ENCODE measurements at places on chromosomes 7 and 10. TPM values are rescaled to one million over a fixed set of nuclear protein-coding genes. Genes with fewer than 3 reads are reported as not detected.

DNA sequence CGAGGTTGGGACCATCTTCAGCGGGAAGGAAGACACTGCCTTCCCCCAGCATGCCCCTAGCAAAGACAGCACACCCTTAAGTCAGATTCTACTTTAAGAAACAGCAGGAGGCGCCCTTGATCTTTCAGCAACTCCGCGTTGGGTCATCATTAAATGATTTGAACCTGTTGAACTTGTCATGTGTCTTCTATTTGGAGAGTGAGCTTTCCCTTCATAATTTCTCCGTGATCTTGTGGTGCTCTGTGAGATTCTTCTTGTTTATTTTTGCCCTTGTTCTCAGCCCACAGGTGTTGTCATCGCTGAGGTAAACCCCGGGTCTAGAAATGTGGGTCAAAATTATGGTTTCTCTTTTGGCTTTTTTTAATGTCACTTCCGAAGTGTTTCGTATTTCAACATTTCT lies 49.5 kb upstream of the PITRM1 start:
- peak; percentile 62 for DNase-seq
- no peak overlapping the region for H3K4me3 ChIP-seq
- H3K36me3 ChIP-seq, result no peaks in the 10 kb centered on the region

- H3K4me1 ChIP-seq, result no peaks in the 10 kb centered on the region
- no peak for DNase-seq
- no peak overlapping the region for H3K4me3 ChIP-seq
- no peak overlapping the region for H3K27ac ChIP-seq
- no peaks in the 10 kb centered on the region for H3K36me3 ChIP-seq
Observed at GRCh38 chr7:113907617-113908016, 11.2 kb downstream of the PPP1R3A start.

DNA sequence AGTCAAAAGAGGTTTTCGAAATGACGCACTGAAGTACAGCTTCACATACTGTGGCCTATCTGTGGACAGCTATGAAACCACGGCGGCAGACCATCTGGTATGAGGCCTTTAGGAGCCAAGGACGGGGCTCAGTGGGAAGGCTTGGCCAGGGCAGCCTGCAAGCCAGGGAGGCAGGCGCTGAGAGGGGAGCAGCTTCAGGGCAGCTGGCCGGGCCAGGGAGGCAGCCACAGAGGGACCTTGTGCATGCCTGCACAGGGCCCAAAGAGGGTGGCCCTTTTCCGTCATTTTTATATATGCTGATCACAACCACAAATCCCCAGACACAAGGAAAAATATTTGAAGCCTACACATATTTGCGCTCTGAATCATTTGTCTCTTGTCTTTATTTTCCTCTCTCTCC lies 13.5 kb downstream of the CALD1 start:
- H3K27ac ChIP-seq, result no peak overlapping the region
- no peak overlapping the region for H3K4me3 ChIP-seq
- no peaks in the 10 kb centered on the region for H3K4me1 ChIP-seq
- no peaks in the 10 kb centered on the region for H3K36me3 ChIP-seq
- no peak for DNase-seq

GRCh38 chr7:24750441-24751055 lies 6.7 kb downstream of the GSDME start:
- no peaks in the 10 kb centered on the region for H3K36me3 ChIP-seq
- no peaks in the 10 kb centered on the region for H3K27me3 ChIP-seq
- no peak for DNase-seq
- no peak overlapping the region for H3K27ac ChIP-seq

DNA sequence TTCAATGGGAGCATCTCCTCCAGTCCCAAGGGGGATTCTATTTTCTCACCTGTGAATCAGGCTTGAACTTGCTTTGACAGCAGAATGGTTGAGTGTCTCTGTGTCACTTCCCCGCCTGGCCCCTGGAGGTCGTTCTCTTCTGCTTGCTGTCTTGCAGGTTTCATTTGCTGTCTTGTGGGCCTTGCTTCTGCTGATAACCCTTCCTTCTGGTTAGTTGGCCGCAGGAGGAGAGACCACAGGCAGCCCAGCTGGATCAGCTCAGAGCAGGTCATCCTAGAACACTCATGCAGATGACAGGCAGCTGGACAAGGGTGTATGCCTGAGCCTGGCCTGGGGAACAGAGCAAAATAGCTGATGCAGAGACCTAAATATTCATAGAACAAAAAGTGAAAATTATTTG lies 344.2 kb upstream of the ADARB2 start:
- H3K27ac ChIP-seq, result no peak overlapping the region
- H3K4me3 ChIP-seq, result no peak overlapping the region
- no peaks in the 10 kb centered on the region for H3K36me3 ChIP-seq
- H3K4me1 ChIP-seq, result no peaks in the 10 kb centered on the region

DNA sequence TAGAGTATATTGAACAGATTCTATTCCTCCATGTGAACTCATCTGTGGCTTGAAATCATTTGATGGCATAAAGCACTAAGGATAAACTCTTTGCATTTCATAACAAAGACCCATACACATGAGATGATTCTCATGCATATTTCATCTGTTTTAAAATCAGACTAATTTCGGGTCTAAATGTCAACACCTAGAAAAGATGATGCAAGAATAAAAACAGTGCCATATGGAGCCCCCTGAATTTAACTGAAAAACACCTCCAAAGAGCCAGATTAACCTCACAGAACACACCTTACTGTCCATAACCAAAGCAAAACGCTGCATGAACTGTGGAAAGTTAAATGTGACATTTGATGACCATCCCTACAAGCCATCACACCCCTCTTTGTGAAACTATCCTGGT lies 59.7 kb downstream of the ELAPOR2 start:
- H3K4me3 ChIP-seq, result no peak overlapping the region
- H3K36me3 ChIP-seq, result no peaks in the 10 kb centered on the region
- H3K27ac ChIP-seq, result no peak overlapping the region

- no peaks in the 10 kb centered on the region for H3K36me3 ChIP-seq
- no peak overlapping the region for H3K27ac ChIP-seq
- H3K4me3 ChIP-seq, result no peak overlapping the region
- no peak for DNase-seq
- H3K4me1 ChIP-seq, result peaks cover 11% of the 10 kb centered on the region
Observed at GRCh38 chr10:49160814-49161213, 27.0 kb upstream of the FAM170B start.

DNA sequence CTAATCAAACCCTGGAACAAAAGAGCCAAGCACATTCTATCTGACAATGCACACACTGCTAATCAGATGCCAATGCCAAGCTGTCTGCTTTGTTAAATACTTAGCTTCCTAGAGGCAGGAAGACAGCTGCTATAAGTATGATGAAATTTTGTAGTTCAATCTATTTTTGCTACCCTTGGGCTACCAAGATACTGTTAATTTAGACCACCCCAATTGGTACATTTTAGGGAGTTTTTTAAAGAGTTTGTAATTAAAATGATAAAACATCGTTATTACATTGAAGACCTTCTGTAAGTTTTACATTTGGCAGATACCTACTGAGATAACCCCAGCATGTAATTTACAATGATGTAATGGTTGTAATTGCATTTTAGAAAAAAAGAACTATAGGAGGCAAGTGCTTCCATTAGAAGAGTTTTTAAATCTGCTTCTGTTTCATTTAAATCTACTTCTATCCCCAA lies 268.5 kb downstream of the ADK start:
- H3K27ac ChIP-seq, result peak overlapping the region; percentile 22
- H3K36me3 ChIP-seq, result no peaks in the 10 kb centered on the region
- H3K27me3 ChIP-seq, result no peaks in the 10 kb centered on the region
- DNase-seq, result no peak
- H3K4me3 ChIP-seq, result no peak overlapping the region

DNA sequence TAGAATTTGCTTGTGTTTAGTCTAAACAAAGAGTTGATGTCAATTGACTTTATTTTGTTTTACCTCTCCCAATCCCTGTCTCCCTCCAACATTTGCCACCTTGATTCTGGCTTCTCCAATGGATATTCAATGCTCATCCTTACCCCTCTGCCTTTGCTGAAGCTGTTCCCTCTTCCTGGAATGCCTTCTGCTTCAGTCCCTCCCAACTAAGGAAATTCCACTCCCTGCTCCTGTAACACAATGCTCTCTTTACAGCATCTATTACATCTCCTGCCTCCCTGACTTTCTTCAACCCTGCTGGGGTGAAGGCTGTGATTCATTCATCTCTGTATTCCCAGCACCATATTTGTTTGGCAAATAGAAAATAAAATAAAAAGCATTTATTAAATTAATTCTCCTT lies 34.5 kb upstream of the TAC1 start:
- no peak overlapping the region for H3K27ac ChIP-seq
- no peak for DNase-seq
- no peaks in the 10 kb centered on the region for H3K36me3 ChIP-seq
- H3K4me1 ChIP-seq, result no peaks in the 10 kb centered on the region
- no peaks in the 10 kb centered on the region for H3K27me3 ChIP-seq

GRCh38 chr10:70335246-70335613 lies 47.2 kb downstream of the LRRC20 start:
- DNase-seq, result no peak
- peaks cover 48% of the 10 kb centered on the region for H3K4me1 ChIP-seq
- peaks cover 33% of the 10 kb centered on the region for H3K36me3 ChIP-seq

- H3K36me3 ChIP-seq, result no peaks in the 10 kb centered on the region
- H3K27ac ChIP-seq, result no peak overlapping the region
- DNase-seq, result no peak
Observed at GRCh38 chr10:110013630-110014293, 6.0 kb downstream of the ADD3 start.

DNA sequence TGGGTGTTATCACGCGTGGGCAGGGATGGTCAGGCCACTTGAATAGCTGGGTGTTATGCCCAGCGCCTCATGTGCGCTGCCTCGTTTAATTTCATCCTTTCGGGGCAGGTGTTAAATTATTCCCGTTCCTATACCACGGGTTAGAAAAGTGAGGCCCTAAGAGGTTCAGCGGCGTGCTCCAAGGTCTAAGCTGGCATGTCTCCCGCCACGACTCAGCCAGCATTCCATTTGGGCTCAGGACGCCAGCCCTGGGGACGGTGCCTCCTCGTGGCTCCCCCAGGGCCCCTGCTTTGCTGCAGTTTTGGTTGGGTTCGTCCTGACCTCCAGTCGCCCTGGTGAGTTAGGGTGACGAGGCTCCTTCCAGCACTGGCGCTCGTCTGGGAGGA lies 124.5 kb downstream of the TRRAP start:
- peaks cover 19% of the 10 kb centered on the region for H3K4me1 ChIP-seq
- H3K4me3 ChIP-seq, result no peak overlapping the region
- H3K27me3 ChIP-seq, result no peaks in the 10 kb centered on the region
- no peak for DNase-seq
- H3K27ac ChIP-seq, result no peak overlapping the region

DNA sequence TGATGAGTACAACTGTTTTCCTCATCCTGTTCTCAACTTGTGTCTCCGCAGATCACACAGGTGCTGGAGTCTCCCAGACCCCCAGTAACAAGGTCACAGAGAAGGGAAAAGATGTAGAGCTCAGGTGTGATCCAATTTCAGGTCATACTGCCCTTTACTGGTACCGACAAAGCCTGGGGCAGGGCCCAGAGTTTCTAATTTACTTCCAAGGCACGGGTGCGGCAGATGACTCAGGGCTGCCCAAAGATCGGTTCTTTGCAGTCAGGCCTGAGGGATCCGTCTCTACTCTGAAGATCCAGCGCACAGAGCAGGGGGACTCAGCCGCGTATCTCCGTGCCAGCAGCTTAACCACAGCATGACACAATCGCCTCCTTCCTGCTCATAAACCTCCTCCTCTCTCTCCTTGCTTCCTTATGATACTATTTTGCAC lies 126.7 kb upstream of the PRSS58 start:
- DNase-seq, result no peak
- H3K4me3 ChIP-seq, result no peak overlapping the region
- H3K27ac ChIP-seq, result no peak overlapping the region
- H3K27me3 ChIP-seq, result no peaks in the 10 kb centered on the region
- no peaks in the 10 kb centered on the region for H3K4me1 ChIP-seq
- H3K36me3 ChIP-seq, result no peaks in the 10 kb centered on the region

GRCh38 chr10:67077376-67077775 lies 151.5 kb downstream of the LRRTM3 start:
- H3K27me3 ChIP-seq, result no peaks in the 10 kb centered on the region
- no peak for DNase-seq
- H3K27ac ChIP-seq, result no peak overlapping the region
- no peaks in the 10 kb centered on the region for H3K36me3 ChIP-seq
- H3K4me1 ChIP-seq, result no peaks in the 10 kb centered on the region

DNA sequence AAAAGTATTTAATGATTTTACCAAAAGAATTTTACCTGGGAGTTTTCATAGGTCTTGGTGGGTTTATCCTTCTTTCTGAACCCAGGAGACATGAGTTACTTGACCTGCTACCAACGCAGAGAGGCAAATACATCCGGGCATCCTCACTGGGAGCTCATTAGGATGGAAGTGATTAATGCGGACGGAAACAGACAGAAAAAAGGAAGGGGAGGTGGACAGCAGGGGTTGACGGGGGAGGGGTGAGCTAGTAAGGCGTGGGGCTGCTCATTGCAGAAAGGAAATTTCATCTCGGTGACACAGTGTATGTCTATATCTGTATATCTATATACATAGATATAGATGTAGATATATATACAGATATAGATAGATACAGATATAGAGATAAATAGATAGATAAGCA lies 408.2 kb upstream of the ADARB2 start:
- H3K4me1 ChIP-seq, result no peaks in the 10 kb centered on the region
- H3K27ac ChIP-seq, result no peak overlapping the region

DNA sequence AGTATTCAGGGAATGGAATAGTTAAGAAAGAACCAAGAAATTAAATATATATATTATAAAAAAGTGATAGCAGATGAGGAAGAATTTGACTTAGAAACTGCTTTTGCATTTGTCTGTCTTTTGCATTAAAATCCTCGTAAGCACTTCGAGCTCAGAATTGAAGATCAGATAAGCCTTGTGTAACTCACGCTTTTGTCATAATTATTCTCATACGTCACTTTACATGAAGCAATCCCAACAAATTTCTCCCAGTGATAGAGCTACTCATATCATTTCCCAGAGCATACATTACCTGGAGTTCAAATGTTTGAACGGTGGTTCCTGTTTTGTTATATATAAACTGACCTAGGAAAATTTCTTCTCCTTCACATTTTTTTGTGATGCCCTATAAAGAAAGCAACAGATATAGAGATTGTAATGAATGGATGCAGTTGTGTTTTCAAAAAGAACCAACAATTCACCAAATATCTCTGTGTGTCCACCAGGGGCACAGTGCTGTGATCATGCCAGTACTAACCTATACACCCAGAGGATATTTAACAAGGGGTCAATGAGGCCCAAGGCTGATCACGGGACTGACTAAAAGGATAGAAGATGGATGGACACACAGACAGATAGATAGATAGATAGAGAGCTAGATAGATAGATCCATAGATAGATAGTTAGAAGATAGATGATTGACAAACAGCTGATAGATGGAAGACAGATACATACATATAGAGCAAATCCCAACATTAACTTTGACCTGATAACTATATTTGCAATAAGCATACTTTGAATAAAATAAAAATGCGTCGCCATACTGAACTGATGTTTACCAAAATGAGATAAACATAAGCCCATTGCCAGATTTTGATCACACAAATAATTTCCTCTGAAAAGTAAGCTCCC lies 9.3 kb upstream of the HUS1 start:
- H3K4me3 ChIP-seq, result no peak overlapping the region
- H3K36me3 ChIP-seq, result no peaks in the 10 kb centered on the region
- peaks cover 16% of the 10 kb centered on the region for H3K4me1 ChIP-seq

The CPA4 gene
- not detected for total RNA-seq

The FEZF1 gene
- not detected for total RNA-seq

The DLG5 gene
- 0.43 TPM for total RNA-seq

The CYP2C19 gene
- not detected for total RNA-seq

The GRID1 gene
- 0.18 TPM for total RNA-seq

The ZNF503 gene
- not detected for total RNA-seq

The TRIM74 gene
- total RNA-seq, result not detected
